ENCODE measurements at places on chromosomes 7 and 10.
A peak's percentile ranks its signal among the peaks of the same experiment; 100 is the strongest.

GRCh38 chr7:121214657-121215056, 114.1 kb upstream of the WNT16 start:
- DNase-seq, result no peak

DNA sequence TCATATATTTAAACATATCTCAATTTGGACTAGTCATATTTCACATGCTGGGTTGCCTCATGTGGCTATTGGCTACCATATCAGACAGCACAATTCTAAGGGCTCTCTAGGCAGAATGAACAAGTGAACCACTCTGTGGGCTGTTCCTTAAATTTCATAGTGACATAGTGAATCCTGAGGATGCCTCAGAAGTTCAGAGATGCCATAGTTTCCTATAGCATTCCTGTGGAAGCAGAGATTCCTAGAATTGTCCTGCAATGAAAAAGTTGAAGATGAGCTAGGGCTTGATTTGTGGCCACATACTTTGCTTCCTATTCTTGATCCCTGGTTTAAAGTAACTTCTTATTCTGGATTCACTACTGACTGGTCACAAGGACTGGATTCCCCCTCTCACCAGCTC, 35.6 kb downstream of the MKX start:
- no peak for DNase-seq

DNA sequence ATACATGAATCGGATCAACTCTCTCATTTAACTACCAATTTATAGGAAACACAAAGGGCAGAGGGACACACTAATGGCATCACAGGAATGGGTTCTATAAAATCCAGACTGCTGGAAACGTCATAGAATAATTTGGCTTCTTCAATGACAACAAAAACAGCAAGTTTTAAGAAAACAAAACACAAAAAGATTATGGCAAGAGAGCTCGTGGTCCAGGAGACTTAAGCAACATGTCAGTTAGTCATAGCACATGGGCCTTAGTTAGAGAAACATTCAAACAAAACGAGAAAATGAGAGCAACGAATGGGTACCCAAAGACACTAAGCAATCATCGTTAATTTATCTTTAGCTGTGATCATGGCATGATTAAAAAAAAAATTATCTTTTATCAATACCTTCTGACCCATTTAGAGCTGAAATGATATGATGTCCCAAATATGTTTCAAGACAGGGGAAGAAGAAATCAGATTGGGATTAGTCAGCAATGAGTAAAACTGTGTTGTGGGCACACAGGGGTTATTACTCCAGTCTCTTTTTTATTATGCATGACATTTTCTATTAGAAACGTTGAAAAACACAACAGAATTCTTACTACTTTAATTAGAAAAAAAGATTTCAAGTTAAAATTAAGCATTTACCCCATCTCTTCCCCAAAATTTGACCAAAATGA, 28.3 kb downstream of the NCAPG2 start:
- DNase-seq, result no peak

DNA sequence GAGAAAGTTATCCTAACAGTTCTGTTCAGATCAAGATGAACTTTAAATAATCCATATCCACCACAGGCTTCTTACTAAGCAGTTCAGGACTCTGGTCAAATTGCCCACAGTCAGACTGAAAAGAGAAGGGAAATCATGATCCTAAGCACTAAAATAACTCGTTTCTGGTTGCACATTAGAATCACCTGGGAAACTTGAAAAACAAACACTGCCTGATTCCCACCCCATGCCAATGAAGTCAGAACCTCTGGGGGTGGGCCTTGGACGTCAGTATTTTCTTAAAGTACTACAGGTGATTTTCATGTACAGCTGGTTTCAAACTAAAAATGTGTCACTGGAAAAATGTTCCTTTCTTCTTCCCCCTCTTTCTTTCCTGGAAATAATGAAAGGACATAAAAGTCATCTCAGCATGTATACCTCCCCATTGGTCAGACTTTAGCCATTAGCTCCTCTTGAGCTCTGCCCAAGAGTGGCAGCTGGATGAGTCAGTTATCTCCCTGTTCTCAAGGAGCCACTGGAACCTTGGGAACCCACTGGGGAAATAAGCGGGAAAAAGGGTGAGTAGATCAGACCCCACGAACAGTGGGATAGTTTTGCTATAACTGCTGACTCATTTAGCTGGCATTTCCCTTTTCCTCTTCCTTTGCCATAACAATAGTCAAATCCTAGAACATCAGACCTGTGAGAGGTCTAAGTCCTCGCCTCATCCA, 75.3 kb upstream of the IL6 start:
- no peak for DNase-seq

DNA sequence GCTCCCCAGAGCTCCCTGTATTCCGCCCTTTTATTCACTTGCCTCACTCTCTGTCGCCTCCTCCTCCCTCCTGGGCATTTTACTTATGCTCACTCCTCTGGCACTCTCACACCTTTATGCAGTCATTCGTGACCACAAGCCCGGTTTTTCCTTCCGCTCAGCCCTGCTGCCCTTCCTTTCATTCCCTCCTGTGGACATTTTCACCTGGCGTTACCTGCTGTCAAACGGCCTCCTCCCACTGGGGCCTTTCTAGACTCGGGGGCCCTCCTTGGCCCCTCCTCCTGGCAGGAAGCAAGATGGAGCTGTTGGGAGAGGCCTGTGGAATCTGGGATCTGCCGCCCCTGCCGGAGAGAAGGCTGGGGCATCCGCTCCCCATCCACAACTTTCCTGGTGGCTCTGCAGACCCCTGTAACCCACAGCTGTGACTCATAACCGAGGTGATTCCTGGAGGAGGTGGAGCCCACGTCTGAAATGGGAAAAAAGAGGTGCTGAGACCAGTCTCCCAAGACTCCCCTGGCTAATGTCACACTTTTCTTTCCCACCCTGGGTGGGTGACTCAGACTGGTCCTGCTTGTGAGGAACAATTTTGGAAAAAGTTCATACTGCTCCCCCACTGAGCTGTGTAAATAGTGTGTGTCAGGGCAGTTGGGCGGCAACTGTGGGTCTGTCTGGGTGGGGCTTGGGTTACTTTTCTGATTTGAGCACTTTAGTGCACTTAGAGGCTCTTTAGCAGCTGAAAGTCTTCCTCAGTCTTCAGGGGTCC, 1.2 kb downstream of the VCL start:
- DNase-seq, result peak; percentile 32
